Colonic mucosa (tissue), 4 donors: ENCODE measurements at places on chromosomes 3 and 15.

DNA sequence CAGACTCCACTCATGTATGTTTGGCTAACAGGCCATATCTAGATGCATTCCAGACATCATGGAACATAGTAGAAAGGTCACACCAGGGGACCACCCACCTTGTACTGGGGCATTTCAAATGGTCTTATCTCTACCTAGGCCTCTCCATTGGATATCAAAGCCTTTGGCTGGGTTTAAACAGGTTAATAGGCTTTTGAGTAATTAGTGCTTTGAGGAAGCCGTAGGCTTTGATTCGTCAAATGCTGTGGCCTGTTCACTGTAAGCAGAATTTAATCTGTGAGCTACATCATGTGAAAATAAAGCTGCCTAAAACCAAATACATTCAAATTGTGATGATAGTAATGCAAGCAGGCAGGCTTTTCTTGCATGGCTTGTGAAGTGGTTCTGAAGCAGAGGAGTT lies 129.5 kb downstream of the ST8SIA2 start:
- no peaks in the 10 kb centered on the region for H3K27me3 ChIP-seq
- H3K27ac ChIP-seq: no peak overlapping the region
- no peaks in the 10 kb centered on the region for H3K36me3 ChIP-seq
- H3K4me3 ChIP-seq: no peak overlapping the region
- DNase-seq: no peak

GRCh38 chr3:156603379-156604017 lies 48.6 kb upstream of the SSR3 start:
- H3K36me3 ChIP-seq: no peaks in the 10 kb centered on the region
- no peak for DNase-seq
- no peak overlapping the region for H3K4me3 ChIP-seq
- no peak overlapping the region for H3K27ac ChIP-seq

DNA sequence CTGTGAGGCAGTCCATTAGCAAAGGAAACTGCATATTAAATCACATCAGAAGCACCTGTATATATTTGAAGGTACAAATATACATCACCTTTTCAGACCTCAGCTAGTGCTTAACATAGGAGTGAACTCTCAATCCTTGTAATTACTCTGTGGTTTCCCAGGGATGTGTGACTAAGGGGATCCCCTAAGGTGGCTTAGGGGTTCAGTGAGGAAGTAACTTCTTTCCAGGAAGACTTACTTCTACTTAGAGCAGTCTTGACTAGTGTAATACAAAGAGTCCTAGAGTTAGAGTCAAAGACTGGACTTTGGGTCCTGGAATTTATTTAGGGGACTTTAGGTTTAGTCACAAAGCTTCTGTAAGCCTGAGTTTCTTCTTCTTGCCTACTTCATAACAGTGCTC lies 8.7 kb upstream of the SUMF1 start:
- H3K4me3 ChIP-seq: no peak overlapping the region
- H3K36me3 ChIP-seq: no peaks in the 10 kb centered on the region
- no peaks in the 10 kb centered on the region for H3K4me1 ChIP-seq
- no peak for DNase-seq

DNA sequence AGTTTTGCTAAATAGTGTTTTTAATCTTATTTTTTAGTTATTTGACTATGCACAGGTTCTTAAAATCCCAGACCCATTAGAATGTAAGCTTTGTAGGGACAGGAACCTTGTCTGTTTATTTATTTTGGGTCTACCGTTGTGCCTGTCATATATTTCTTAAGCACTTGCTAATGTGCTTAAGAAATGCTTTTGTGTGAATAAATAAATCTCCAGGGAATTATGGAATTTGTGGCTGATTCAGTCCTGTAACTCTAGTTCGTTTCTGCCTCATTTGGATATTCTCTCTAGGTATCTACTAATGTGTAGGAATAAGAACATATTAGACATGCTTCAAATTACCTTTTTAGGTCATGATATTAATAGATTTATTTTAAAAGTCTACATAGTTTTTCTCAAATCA lies 161.6 kb downstream of the LPP start:
- no peak overlapping the region for H3K27ac ChIP-seq
- no peaks in the 10 kb centered on the region for H3K36me3 ChIP-seq
- H3K4me3 ChIP-seq: no peak overlapping the region
- no peaks in the 10 kb centered on the region for H3K27me3 ChIP-seq
- H3K4me1 ChIP-seq: no peaks in the 10 kb centered on the region

DNA sequence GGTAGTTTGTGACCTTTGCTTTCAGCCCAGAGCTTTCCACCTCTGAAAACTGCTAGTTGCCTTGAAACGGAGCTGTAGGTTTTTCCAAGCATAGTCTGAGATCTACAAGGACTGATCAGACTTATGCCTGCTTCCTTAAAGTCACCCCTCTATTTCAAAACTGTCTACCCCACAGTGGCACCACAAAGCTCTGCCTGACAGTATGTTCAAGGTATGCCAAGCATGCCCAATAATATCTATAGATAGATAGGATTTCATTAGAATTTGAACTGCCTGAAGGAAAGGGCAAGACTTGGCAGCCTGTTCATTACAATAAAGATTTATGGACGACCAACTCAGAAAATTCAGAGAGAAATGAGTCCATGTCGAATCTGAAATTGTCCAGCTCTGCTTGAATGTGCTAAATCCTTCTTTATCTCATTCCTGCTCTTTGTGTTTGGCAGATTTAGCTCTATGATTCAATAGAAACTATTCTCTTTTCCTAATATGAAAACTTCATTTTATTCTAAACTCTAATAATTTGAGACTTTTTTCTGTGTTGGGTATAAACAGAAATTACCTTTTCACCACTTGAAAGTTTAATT lies 227.6 kb upstream of the TBC1D5 start:
- no peaks in the 10 kb centered on the region for H3K4me1 ChIP-seq
- no peak overlapping the region for H3K4me3 ChIP-seq
- H3K27ac ChIP-seq: no peak overlapping the region
- H3K27me3 ChIP-seq: no peaks in the 10 kb centered on the region

- H3K36me3 ChIP-seq: no peaks in the 10 kb centered on the region
- no peak for DNase-seq
- H3K27me3 ChIP-seq: no peaks in the 10 kb centered on the region
- no peak overlapping the region for H3K4me3 ChIP-seq
Measured at GRCh38 chr3:64079369-64080150, 56.3 kb upstream of the PSMD6 start.

GRCh38 chr15:50751394-50751793 lies 14.1 kb downstream of the SPPL2A start:
- no peak overlapping the region for H3K27ac ChIP-seq
- no peak for DNase-seq
- H3K4me1 ChIP-seq: no peaks in the 10 kb centered on the region

GRCh38 chr3:47601281-47601680 lies 22.6 kb upstream of the CSPG5 start:
- H3K4me1 ChIP-seq: peaks cover 3% of the 10 kb centered on the region
- no peaks in the 10 kb centered on the region for H3K36me3 ChIP-seq
- no peak for DNase-seq
- H3K27ac ChIP-seq: no peak overlapping the region

DNA sequence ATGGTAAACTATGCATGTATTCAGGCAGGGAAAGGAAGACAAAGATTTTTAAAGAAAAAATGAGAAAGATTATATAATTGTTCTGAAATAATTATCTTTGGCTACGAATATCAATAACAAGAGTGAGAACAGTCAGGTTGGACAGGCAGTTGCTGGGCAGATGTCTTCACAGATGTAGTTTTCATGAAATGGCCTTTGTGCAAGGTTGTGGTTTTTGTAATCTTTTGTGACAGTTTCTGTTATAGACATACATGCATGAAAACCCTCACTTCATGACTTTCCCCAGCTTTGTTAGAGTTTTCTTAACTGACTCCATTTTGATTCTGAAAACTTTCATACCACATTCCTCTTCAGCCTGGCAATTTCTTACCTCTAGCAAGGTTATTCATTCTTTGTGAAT lies 34.9 kb upstream of the SLC25A36 start:
- H3K4me1 ChIP-seq: no peaks in the 10 kb centered on the region
- no peaks in the 10 kb centered on the region for H3K36me3 ChIP-seq
- no peaks in the 10 kb centered on the region for H3K27me3 ChIP-seq
- H3K4me3 ChIP-seq: no peak overlapping the region
- no peak overlapping the region for H3K27ac ChIP-seq

DNA sequence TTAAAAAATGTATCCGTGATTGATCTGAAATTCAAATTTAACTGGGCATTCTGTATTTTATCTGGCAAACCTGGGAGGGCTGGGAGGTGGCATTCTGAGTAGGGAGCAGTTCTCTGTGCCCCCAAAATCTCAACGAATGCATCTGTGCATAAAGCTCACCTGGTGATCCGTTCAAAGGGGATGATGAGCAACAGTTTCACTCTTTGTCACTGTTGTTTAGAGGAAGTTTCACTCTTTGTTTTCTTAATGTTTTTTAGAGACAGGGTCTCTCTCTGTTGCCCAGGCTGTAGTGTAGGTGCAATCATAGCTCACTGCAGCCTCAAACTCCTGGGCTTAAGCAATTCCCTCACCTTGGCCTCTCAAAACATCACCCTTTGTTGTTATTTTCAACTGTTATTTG lies 186.7 kb downstream of the SSR3 start:
- no peak overlapping the region for H3K27ac ChIP-seq
- H3K36me3 ChIP-seq: no peaks in the 10 kb centered on the region
- no peaks in the 10 kb centered on the region for H3K27me3 ChIP-seq

- H3K4me3 ChIP-seq: no peak overlapping the region
- H3K27ac ChIP-seq: no peak overlapping the region
- DNase-seq: no peak
- no peaks in the 10 kb centered on the region for H3K4me1 ChIP-seq
- H3K27me3 ChIP-seq: no peaks in the 10 kb centered on the region
- no peaks in the 10 kb centered on the region for H3K36me3 ChIP-seq
Measured at GRCh38 chr3:193869221-193870201, 266.4 kb upstream of the HES1 start.

- no peak for DNase-seq
- no peaks in the 10 kb centered on the region for H3K36me3 ChIP-seq
- no peak overlapping the region for H3K27ac ChIP-seq
- H3K4me1 ChIP-seq: peaks cover 5% of the 10 kb centered on the region
Measured at GRCh38 chr3:72481542-72481941, 366.7 kb downstream of the SHQ1 start.

- no peak overlapping the region for H3K27ac ChIP-seq
- H3K27me3 ChIP-seq: no peaks in the 10 kb centered on the region
- H3K36me3 ChIP-seq: no peaks in the 10 kb centered on the region
- H3K4me3 ChIP-seq: no peak overlapping the region
Measured at GRCh38 chr3:178318941-178319816, 217.1 kb upstream of the KCNMB2 start.

- no peak for DNase-seq
- no peak overlapping the region for H3K27ac ChIP-seq
- H3K36me3 ChIP-seq: no peaks in the 10 kb centered on the region
- H3K4me1 ChIP-seq: no peaks in the 10 kb centered on the region
- H3K27me3 ChIP-seq: no peaks in the 10 kb centered on the region
- H3K4me3 ChIP-seq: no peak overlapping the region
Measured at GRCh38 chr3:105415951-105416350, 49.2 kb downstream of the ALCAM start.

DNA sequence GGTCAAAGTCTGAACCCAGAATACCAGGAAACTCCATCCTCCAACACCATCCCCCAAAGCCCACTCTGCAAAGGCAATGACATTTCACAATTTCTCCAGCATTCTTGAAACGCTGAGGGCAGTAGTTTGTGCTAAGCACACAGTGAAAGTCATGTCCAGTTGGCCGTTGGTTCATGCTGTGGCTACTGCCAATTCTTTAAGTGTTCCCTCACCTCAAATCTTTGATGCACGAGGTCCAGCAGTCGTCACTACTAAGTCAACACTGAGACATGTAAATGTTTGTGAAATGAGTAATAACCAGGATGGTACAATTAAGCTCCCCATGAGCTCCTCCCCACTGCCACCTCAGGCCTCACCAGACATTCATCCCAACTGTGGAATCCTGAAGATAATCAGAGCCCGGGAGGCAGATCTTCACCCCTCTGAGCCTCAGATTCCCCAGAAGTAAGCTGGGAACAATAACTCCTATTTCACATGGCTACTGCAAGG lies 7.0 kb downstream of the SUCLG2 start:
- no peak overlapping the region for H3K4me3 ChIP-seq
- DNase-seq: peak; percentile 61
- peaks cover 19% of the 10 kb centered on the region for H3K4me1 ChIP-seq
- no peaks in the 10 kb centered on the region for H3K36me3 ChIP-seq

- no peak overlapping the region for H3K27ac ChIP-seq
- H3K36me3 ChIP-seq: no peaks in the 10 kb centered on the region
- no peak for DNase-seq
Measured at GRCh38 chr3:106518516-106518915, 649.7 kb upstream of the CBLB start.

DNA sequence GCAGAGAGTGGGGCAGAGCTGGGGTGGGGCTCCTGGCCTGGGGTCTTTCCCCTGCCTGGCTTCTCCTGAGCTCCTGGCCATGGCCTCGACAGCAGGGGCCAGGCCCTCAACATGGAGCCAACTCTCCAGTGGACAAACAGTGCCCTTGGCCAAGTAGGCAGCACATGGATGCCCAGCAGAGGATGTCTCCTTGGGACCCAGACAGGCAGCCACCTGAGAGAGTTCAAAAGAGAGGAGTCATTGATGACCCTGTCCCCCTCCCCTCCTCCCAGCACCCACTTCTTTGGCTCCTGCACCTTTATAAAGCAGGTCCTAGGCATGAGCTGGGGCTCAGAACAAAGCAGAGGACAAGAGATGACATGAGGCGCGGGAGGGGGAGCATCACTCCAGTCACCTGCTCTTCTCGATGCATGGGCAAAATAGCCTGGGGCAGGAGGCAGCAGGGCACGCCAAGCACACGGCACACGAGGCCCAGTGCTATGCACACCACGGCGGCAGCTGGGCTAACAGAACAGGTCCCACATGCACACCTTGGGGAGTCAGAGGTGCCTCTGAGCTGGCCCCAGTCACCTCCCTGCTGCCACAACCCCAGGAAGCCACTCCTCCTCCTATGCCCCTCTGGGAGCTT lies 27.4 kb downstream of the SHISA5 start:
- no peak overlapping the region for H3K27ac ChIP-seq
- DNase-seq: no peak
- no peaks in the 10 kb centered on the region for H3K36me3 ChIP-seq
- H3K4me1 ChIP-seq: peaks cover 11% of the 10 kb centered on the region
- H3K4me3 ChIP-seq: no peak overlapping the region

DNA sequence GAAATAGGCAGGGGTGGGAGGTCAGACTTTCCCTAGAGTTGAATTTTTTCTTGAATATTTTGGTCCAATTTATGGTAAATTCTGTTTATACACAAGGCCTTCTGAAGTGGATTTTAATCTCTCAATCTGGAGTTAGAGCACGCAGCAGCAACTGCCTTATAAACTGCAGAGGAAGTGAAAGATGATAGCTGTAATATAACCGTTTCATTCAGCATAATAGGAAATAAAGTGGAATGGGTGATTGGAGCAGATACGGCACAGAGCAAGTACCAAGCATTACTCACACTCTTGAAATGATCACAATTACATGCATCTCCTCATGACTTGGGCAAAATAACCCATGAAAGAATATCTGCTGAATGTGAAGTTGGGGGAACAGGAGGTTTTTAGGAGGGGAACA lies 106.8 kb downstream of the ARRDC4 start:
- H3K27ac ChIP-seq: no peak overlapping the region
- H3K27me3 ChIP-seq: no peaks in the 10 kb centered on the region
- DNase-seq: no peak
- H3K4me1 ChIP-seq: no peaks in the 10 kb centered on the region

GRCh38 chr3:14434498-14435151 lies 32.2 kb downstream of the SLC6A6 start:
- DNase-seq: no peak
- H3K4me1 ChIP-seq: peaks cover 29% of the 10 kb centered on the region
- H3K27me3 ChIP-seq: no peaks in the 10 kb centered on the region
- peak overlapping the region; percentile 12 for H3K27ac ChIP-seq
